Thoracic aorta (tissue), 2 donors: ENCODE measurements at places on chromosomes 5 and 9.

- no peak for DNase-seq
These were observed 60.6 kb downstream of the ENTREP1 start for GRCh38 chr9:69385581-69386033.

DNA sequence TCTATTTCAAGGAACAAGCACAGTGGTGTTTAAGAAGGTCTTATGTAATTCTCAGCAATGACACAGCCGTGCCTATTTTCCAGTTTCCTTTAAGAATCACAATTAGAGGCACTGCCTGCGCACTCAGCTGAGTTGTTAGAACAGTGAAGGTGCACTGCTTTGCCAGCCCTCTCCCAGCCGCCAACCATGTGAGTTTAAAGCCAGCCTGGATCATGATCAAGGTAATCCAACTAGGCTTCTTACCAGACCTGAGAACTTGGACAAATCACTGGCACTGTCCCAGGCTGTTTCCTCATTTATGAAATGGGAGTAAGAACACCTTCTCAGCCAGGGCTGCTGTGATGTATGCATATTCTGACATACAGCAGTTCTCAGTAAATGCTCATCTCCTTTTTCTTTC, 99.6 kb downstream of the ASTN2 start:
- no peak for DNase-seq

- no peak for DNase-seq
These were observed 40.6 kb upstream of the CPLX2 start for GRCh38 chr5:175830586-175831300.

- DNase-seq = no peak
These were observed 244.7 kb downstream of the SPOCK1 start for GRCh38 chr5:137254119-137255090.

- DNase-seq = no peak
These were observed 14.4 kb upstream of the ORM1 start for GRCh38 chr9:114308361-114308950.

- no peak for DNase-seq
These were observed 1.1 kb upstream of the TLE4 start for GRCh38 chr9:79570448-79571308.

DNA sequence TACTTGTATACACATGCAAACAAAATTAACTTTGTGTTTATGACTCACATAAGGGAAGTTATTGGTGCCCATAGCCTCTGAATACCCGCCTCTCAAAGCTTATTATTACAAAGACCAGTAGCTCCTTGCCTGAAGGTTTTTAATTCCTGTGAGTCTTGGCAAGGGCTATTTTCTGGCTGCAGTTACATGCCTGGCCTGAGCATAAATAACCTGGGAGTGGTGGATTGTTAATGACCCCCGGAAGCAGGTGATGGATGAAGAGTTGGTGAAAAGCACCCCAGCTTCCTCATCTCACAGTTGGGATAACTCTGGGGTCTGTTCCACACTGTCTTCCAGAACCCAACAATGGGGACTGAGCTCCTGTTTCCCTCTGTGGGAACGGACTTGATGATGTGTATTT, 594.5 kb downstream of the PDE4D start:
- no peak for DNase-seq

GRCh38 chr5:124451721-124452383, 294.6 kb downstream of the ZNF608 start:
- no peak for DNase-seq

- DNase-seq = no peak
These were observed 101.4 kb downstream of the GALNT10 start for GRCh38 chr5:154291917-154292316.

DNA sequence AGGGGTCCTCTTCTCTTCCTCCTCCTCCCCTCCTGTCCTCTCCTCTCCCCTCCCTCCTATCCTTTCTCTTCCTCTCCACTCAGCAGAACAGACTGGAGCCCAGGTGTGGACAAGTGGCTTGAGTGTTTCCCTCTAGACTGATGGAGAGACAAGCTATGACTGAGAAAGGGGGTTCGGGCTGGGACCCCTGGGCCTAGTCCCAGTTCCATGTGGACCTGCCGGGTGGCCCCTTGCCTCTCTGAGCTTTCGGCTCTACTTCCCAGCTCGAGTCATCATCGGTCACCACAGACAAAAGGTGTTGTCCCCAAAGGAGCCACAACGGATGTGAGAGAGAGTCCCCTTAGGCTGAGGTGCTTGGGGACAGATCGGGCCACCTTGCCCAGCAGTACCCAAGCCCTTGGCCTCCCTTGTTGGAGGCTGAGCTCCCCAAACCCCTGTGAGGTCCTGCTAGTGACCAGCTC, 3.4 kb upstream of the RXRA start:
- no peak for DNase-seq

- DNase-seq = no peak
These were observed 35.6 kb upstream of the SUSD3 start for GRCh38 chr9:93022721-93023520.

- no peak for DNase-seq
These were observed 114.4 kb upstream of the TBC1D2 start for GRCh38 chr9:98369896-98370295.

- DNase-seq = no peak
These were observed 100.7 kb downstream of the PDE8B start for GRCh38 chr5:77311214-77311571.

DNA sequence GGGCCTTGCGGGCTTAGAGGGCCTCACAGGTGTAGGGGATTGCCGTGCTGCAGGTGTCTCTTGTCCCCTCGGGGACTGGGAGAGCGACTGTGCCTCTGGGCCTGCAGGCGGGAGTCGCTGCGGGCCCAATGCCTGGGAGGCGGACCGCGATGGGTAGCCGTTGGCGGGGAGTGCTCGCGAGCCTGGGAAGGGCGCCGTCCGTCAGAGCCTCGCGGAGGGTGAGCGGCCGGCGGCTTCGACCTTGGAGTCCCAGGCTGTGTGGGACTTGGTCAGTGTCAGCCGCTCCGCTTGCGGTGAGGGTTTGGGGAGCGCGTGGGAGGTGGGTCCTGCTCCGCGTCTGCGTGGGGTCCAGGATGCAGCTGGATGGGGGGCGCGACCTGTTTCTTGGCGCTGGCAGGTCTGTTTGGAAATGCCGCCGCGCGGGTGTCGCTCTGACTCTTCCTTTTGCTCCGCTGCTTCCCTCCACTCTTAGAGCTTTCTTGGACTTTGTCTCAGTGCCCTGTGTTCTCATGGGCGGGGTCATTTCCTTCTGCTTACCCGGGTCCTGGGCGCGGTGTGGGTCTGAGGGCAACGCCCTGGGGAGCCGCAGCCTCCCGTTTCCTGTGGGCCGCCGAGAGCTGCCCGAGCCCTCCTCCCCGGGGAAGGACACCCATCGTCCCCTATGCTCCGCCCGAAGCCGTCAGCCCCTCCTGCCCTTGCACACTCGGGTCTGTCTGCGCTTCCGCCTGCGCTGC, 88.9 kb upstream of the CACNA1B start:
- no peak for DNase-seq

DNA sequence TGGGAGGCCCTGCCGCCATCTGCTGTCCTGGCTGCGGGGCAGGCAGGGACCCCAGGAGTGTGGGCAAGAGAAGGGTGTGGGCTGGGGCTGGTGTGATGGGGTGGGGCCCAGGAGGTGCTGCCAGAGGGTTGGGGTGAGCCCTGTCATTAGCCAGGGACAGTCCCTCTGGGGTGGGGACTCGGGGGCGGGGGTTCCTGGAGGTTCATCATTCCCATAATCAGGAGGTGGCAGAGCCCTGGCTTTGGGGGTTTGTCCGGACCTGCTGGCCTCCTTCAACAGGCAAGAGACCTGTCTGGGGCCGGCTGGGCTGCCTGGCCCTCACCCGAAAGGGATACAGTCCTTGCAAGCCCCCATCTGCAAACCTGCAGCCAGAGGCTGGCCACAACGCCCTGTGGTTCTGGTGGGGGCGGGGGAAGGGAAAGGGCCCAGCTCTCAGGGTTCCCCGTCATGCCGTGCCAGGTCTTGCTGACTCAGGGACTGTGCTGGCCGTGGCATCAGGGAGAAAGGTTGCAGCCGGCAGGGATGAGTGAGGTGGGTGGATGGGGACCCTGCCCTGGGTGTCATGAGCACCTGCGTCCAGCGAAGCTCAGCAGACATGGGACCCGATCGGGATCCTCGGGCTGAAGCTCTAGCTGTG, 65.2 kb downstream of the MRPL36 start:
- no peak for DNase-seq

DNA sequence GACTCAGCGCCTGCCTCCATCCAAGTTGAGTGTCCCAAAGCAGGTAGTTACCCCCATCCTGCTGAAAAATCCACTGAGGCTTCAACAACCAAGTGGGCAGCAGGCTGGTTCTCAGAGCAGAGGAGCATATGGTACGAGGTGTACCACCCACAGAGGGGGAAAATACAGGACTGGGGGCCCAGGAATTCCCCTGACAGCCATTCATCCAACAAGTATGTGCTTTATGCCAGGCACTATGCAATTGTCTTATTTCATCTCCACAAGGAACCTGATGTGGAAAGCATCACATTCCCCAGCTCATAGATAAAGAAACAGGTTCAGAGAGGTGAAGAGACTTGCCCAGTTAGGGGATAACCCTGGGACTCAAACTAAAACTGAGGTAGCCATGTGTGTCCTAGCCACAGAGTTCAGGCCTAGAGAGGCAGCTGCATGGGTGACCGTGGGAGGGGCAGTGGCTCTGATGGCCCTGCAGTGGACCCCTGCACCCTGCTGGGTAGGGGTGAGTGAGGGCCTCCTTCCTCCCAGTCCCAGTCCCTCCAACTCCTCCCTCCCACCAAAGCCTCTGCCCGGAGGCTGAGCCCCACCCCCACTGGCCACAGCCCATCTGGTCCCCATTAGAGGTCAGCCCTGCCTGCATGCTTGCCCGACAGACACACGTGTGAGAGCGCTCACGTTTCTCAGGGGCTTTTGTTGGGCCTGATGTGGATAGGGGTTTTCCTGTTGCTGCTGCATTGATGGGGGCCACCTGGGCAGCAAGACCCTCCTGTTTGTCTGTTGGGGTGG, 11.5 kb downstream of the PDLIM4 start:
- DNase-seq = no peak

GRCh38 chr5:124628721-124629596, 117.5 kb downstream of the ZNF608 start:
- no peak for DNase-seq

DNA sequence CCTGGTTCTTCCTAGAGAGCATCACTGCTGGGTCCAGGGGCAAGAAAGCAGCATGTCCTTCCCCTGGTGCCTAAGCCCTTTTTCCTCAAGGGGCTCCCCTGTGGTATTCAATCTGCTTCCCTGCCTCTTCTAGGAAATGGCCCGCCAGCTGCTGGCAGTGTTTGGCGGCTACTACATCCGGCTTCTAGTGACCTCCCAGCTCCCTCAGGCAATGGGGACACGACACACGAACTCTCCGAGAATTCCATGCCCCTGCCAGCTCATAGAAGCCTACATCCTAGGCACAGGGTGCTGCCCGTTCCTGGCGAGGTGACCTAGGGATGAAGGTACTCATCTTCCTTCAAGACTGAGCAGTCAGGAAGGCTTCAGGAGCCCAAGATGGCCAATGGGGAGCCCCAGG, 14.6 kb downstream of the TEX53 start:
- no peak for DNase-seq

- DNase-seq = no peak
These were observed 286.1 kb downstream of the ARHGAP26 start for GRCh38 chr5:143056339-143056704.

GRCh38 chr9:104269996-104270963, 176.2 kb downstream of the SMC2 start:
- no peak for DNase-seq

DNA sequence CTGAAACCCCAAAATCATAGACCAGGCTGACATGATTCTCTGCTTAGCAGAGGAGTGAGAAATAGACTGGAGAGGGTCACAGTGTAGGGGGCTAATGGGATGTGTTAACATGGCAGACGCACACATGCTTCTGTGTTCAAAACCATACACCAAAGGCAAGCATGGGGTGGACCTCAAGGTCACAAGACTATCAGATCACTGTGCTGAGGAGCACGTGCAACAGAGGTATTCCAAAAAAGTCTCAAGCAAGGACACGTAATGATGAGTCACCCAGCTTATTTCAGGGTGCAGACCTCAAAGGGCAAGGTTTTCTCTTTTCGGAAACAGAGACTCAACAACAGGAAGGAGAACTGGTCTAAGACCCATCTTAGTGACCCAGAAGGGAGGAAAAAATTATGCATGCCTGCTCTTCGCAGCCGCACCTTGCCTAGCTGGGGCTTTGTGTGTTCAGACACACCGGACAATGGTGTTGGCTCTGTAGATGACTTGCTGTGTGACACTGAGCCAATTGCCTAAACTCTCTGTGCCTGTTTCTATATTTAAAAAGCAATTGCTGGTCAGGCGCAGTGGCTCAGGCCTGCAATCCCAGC, 20.3 kb downstream of the WHRN start:
- no peak for DNase-seq

GRCh38 chr5:137580030-137580429, 80.9 kb upstream of the SPOCK1 start:
- DNase-seq = no peak

GRCh38 chr9:11469745-11470144, 856.9 kb upstream of the PTPRD start:
- no peak for DNase-seq

GRCh38 chr5:124873713-124874112, 127.3 kb upstream of the ZNF608 start:
- no peak for DNase-seq

- no peak for DNase-seq
These were observed 1.9 kb downstream of the RAB24 start for GRCh38 chr5:177301503-177302165.

DNA sequence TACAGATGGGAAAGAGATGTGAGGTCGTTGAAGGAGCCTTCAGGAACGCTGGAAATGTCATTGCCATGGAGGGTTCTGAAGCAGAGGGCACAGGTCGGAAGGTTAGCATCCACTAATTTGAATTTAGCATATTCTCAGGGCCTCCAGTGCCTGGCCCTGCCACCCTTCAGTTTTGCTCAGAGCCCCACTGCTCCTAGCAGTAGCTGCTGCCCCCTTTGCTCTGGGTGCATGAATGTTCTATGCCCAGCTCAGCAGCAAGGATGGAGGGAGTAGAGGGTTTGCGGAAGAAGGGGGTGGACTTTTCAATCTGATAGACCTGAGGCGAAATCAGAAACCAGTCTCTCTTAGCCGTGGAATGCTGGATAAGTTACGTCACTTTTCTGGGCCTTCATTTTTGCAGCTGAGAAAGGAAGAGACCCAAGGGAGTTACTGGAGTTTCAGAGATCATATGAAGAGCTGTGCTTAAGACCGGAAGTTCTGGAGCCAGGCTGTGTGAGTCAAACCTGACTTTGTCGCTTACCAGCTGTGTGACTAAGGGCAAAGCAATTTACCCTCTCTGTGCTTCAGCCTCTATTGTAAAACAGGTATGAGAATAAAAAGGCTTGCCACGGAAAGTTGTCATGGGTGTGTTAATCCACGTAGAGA, 133.2 kb upstream of the PANK3 start:
- DNase-seq = no peak

GRCh38 chr9:71249729-71250317, 128.4 kb upstream of the TRPM3 start:
- DNase-seq = no peak

DNA sequence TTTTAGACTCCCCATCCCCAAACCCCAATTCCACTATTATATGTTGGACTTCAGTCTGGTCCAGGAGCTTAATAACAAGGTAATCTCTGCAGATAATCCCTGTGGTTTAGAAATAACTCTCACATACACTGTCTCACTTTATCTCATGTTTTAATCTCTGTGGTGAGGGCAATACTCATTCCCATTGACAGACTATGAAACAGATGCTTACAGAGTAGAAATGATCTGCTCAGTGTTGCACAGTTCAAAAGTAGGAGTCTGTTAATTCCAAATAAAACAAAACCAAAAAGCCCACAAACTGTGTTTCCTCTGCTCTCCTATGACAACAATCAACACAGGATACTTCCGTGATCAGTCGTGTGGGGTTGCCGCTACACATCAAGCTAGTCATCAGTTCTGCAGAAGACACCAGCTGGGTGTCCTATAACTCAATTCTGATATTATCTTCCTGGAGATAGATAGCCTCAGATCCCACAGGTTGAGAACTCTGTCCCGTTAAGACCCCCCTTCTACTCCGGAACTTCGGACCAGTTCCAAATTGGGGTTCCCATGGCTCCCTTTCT, 26.3 kb upstream of the FANCC start:
- no peak for DNase-seq
